Uterus (tissue), 4 donors: ENCODE measurements at places on chromosomes 3 and 15.

DNA sequence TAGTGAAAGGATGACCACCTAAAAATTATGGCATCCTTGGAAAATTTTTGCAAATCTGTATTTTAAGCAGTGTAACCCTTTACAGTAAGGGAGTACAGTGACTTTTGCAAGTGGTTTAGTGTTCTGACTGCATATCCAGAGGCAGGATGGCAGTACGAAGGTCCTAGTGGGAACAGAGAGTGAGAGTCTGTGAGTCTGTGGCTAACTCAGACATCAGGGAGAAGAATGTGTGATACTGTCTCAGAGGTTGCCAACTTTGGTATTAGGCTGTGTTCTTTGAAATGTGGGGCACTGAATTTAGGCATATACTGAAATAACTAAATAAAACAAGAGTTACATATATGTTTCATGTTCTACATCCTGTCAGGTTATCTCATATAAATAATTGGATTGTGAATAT, 25.7 kb downstream of the PRKCI start:
- no peak for DNase-seq

DNA sequence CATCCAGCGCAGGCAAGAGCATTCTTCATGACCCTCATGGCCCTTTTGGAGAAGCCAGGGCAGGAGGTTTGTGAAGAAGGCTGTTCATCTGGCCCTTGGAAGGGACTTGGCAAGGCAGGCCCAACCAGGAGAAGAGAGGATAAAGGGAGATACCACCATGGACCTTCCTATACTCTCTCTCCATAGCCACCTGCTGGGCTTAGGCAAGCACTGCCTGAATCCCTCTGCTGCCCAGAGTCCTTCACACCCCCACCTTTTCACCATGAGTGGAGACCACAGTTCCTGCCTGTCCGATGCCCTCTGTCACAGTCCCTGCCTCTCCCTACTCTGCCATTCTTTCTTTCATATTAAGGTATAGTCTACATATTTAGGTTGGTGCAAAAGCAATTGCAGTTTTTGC, 10.6 kb upstream of the SFMBT1 start:
- DNase-seq, result no peak

GRCh38 chr3:41075975-41076374, 123.3 kb upstream of the CTNNB1 start:
- peak; percentile 34 for DNase-seq

DNA sequence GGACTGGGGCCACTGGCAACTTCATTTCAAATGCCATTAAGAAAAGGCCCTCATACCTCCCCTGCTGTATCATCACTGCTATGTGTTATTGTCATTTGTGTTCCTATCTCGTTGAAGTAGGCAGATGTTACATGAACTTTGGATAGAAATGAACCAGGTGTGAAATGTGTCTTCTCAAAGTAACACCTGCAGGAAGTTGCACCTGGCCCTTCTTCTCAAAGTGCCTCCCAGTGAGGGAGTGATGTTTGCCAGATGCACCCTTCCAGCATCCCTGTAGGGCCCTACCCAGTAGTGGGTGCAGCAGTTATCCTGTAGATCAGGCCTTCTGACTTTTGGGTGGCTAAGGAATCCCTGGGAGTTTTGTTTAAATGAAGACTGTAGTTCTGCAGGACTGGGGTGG, 197.7 kb upstream of the CTNNB1 start:
- DNase-seq, result no peak

DNA sequence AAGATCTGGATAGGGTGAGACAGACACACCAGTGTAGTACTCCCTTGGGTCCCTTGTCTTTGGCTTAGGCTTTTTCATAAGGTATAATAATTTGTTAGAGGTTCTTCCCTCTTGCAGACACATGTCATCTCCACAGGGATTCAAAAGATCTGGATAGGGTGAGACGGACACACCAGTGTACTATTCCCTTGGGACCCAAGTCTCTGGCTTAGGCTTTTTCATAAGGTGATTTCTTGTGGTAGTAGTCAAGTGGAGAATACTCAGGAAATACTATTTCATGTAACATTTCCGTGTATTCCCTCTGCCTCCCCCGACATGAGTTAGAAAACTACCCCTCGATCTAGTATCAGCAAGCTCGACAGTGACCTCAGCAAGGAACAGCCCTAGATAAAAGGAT, 954 bp upstream of the MAPKBP1 start:
- no peak for DNase-seq

GRCh38 chr3:140896997-140897396, 44.6 kb upstream of the SLC25A36 start:
- no peak for DNase-seq

DNA sequence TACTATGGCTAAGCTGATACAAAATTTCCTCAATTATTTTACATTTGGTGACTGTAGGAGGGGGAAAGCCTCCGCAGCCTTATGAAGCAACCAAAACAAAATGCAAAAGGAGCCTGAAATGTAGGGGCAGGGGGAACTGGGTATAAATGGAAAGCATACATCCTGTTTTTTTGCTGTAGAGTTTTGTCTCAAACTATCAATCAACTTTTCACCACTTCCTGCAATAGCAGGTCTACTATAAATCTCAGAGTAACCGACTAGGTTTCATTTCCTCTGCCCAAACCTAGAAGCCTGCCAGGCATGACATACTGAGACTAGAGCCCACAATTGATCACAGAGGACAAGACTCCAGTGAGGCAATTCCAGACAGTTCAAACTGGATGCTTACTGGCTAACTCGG, 91.3 kb downstream of the SHQ1 start:
- no peak for DNase-seq

DNA sequence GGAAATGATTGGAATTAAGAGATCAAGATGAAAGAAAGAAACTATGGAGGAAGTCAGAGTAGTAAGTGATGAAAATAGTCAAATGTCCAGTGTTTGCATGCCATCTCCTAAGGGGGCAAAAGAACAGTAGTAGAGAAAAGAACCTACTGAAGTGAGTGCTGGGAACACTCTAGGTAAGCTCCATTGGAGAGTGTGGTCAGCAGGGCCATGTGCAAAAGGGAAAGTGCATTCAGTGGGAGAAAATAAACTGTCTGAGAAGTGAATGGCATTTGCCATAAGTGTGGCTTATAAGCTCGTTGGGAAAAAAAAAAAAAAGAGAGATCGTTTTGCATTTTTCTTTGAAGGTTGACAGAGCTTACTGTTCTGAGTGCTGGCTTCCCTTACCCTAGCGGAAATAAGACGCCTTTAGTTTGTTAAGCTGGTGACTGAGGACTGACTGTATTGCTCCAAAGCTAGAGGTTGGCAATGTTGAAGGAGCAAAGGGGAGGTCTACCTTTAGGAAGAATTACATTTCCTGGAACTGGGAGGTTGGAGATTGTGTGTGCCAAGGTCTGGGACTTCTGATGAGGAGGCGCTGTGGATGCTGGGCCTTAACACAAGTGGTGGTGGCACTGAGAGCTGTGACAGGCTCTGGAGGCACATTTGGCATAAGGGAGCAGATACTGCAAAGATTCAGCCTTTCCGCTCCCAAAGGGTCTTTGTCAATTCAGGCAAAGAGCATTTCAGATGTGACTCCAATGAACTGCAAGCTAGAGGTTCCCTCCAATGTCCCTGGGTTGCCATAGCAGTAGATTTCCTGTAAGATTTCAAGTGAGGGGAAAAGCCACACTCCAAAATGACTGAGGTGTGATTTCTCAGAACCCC, 287.8 kb upstream of the SATB1 start:
- no peak for DNase-seq

DNA sequence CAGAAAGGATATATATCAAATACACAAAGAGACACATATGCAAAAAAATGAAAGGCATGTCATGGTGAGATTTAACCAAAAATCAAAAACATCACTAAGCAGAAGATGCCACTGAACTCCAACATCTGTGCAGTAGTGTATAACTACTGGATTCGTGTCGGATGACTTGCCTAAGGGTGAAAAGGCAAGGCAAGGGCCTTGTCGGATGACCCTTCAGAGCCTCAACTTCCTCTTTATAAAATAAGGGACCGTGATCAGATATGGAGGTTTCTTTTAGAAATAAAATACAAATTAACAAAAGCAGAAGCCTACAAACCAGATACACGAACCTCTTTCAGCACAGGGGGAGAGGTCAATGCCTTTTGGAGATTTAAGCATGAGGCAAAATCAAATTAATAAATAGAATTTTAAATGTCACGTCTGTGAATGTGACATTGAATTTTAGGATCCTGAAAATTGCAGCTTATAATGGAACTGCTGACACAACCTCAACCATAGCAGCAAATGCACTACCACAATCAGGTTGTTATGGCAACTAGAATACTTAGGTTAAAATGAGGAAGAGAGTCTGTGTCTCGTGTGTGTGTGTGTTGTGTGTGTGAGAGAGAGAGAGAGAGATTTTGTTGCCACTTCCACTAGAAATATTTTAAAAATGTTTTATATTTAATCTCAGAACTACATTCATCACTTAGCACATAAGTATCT, 8.3 kb upstream of the CHRM5 start:
- no peak for DNase-seq
